ENCODE measurements at places on chromosomes 16 and 17.

GRCh38 chr17:60102632-60103096 is 23.9 kb upstream of the HEATR6 start:
- no peak for DNase-seq

GRCh38 chr17:67855504-67856324 is 30.4 kb downstream of the BPTF start:
- DNase-seq = no peak

DNA sequence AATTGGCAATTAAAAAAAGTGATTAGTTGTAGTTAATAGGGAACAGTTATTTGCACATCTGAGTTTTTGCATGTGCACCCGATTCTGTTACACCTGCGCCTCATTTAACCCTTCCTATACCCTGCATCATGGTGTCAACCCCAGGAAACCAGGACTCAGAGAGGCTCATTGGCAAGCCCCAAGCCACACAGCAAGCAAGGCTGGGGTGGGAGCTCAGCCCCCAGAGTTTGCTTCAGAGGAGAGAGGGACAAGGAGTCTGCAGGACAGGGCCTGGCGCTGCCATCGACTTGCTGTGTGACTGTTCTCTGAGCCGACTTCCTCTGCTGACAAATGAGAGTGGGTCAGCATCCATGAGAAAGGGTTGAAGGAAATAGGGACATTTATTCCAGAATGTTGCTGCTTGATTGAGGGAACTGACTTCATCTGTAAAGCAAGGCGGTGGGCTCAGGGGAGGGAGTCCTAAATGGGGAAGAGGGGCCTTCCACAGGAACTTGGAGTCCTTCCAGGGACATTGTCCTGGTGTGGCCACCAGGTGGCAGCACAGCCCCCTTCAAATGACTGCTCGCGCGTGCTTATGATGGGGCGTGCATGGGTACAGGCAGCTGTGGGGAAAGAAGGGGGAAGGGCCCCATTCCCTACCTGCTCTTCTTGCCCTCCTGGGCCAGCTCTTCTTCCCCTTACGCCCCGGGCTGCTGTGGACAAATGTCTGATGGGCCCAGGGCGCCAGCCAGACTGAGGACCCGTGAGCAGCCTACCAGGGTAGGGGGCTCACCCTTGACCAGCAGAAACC is 51.6 kb downstream of the NT5M start:
- DNase-seq = peak; percentile 45

DNA sequence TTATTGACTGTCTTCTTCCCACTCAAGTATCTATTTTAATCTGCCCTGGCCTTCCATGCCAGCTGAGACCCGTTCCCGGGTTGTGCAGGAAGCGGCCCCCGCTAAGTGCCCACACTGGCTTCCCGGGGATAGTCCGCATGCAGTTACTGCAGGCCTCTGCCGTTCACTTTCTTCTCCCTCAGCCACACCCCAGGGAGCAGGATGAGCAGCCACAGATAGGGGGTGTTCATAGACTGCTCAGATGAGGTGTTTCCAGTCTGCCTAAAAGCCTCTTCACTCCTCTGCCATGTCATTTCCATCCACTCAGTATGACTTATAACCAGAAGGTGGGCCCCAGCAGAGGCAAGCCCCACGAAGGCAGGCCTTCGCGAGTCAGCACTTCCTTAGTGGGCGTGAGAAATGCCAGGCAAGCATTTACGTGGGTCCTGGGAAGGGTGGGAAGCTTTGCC is 7.7 kb downstream of the MED9 start:
- DNase-seq = no peak

- DNase-seq = no peak
These were observed 19.8 kb downstream of the SLC4A1 start for GRCh38 chr17:44247876-44248736.

- no peak for DNase-seq
These were observed 22.3 kb upstream of the MMD start for GRCh38 chr17:55443904-55444303.
